ENCODE measurements at places on chromosomes 3 and 15.

DNA sequence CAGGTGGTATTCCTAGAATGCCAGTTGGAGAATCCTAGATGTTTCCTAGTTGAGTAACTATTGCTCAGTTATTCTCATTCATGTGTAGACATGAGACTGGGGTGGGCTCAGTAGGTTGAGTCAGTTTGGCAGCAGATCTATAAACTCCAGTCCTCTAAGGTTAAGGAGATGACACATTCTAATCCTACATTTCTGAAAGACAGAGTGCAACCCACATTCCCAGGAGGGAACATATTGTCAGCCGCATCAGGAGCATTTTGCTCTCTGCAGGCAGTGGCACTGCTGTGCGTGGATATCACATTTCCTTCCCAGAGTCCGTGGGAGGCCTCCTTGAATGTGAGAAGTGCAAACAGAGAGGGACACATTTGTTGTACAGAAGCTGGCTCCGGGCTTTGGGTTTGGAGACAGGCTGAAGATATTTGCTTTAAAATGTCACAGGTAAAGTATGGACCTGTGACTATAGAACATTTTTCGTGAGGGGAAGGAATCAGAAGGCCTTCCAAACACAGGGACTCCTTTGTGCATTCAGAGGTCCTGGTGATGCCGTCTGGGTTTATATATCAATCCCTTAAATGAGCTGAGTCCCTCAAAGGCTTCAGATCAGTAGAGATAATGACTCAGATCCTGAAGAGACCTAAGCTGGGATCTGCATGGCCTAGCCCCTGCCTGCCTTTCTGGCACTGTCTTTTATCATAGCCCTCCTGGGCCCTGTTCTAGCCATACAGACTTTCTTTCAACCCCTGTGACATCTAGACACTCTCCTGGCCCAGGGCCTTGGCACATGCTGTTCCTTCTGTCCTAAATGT is 156.5 kb downstream of the CADPS start:
- DNase-seq = no peak

DNA sequence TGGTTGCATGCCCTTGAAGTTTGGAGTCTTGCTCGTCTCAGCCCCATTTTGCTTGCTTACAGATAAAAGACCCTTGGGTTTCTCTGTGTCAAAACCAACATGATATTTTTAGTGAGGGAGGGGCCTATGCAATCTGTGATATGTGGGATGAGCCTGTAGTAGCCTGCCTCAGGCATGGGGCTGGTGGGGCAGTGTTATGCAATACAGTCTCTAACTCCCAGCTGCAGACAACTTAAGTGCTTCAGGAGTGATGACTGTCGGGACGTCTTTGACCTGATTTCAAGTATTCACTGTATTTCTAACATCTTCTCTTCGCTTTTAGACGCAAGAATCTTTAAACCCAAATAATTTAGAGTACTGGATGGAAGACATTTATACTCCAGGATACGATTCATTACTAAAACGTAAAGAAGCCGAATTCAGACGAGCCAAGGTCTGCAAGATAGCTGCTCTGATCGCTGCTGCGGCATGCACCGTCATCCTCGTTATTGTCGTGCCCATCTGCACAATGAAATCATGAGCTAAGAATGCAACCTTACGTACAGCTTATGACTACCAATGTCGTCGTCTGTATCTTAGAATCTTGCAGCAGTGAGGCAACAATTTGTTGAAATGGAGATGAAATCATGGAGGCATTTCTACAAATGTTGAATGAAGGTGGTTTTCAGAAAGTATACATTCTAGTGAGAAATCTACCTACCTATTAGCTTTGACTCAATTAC is 35.9 kb downstream of the MINAR1 start:
- DNase-seq = no peak

- no peak for DNase-seq
Observed at GRCh38 chr3:111069974-111070771, 1.4 kb upstream of the NECTIN3 start.

DNA sequence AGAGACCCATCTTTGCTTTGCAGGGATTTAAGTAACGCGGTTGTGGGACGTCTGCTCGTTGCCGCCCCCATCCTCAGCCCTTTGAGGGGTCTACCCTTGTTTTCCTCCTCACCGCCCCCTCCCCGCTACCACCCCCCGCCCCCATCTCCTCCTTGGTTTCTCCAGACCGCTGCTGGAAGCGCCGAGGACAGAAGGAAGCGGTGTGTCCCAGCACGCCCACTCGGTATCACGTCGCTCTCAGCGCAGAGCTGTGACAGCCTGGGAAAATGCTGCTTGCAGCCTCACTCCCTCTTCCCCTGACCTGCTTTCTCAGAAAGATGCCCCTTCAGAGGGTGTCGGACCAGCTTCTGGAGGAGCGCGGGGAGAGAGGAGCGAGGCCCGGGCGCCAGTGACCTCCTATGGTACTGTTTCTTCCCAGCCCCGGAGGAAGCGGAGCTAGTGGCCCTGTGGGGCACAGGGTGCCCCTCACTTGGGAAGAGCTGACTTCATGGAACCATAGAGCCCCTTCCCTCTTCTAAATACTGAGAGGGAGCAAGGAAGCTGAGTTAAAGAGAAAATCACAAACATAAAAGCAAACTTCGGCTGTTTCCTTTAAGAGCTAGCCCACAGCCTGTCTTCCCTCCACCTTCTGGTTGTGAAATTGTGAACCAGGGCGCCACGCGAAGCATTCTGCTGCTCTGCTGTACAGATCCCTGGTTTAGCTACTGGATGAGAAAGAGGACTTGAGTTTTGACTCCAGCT is 698 bp downstream of the IL1RAP start:
- peak; percentile 37 for DNase-seq

DNA sequence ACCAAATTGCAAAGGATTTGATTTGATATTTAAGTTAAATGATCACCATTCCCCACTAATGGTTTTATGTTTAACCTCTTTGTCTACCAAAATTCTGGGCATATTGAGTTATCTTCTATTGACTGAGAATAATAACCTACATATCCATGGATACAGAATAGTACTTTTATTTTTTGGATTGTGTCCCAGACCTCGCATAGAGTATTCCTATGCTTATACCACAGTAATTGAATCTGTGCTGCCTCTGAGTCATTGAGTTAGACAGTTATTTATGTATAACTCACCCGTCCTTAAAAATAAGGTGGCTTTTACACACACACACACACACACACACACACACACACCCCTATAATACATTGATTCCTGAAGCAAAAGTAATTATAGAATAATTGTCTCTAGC is 690.1 kb upstream of the BCHE start:
- no peak for DNase-seq

GRCh38 chr3:89138048-89138447 is 30.6 kb downstream of the EPHA3 start:
- no peak for DNase-seq

DNA sequence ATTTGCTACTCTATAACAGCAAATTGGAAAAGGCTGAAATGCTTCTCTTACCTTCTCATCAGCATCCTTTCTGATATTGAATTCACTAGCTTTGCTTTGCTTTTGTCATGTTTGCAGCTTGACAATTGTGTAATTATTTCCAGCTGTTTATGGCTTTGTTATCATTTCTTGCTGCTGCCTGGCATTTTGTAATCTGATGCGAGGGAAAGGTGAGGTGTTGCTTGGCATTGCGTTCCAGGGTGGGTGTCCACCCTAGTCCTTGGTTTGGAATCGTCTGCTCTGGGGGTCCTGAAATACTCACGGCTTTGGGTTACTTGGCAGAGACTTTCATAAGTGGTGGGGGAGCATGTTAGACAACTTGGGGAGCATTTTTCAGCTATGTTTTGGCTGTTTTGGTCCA is 2.9 kb downstream of the CACNA2D3 start:
- no peak for DNase-seq

- DNase-seq = no peak
Observed at GRCh38 chr3:70981231-70981880, 602.2 kb downstream of the FOXP1 start.

- DNase-seq = no peak
Observed at GRCh38 chr3:139319428-139320402, 24.1 kb upstream of the MRPS22 start.

GRCh38 chr3:25120665-25121064 is 307.4 kb upstream of the RARB start:
- DNase-seq = no peak

DNA sequence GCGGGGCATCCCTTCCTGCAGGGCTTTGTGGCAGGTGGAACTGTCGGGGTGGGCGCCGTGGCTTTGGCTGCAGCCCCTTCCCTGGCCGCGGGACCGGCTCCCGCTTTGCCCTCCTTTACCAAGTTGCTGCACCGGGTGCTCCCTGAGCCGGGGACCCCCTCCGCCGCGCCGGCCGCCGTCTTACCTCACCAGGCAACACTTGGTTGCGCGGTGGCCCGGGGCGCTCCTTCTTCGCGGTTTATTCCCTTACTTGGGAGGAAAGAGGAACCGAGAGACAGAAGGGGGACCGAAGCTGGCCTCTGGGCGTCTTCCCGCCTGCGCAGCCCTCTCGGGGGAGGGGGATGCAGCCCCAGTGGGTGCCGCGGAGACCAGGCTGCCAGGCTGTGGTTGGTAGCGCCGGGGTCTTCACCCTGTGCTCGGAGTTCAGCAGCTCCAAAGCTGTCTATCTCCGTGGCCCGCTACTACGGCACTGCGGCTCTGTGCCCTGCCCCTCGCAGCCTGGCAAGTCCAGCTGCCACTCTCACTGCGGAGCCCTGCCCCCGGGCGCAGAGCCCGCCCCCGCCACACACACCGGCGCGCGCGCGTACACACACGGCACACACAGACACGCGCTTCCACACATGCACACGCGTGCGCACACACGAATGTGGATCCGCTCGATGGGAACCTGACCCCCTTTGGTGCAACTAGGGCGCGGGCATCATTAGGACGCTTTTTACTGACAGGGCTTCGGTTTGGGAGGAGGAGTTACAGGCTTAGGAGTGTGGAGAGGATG is at the start of gene DGKG:
Gene DGKG (minus strand): TSS at position 473 of the 775 bp plus-strand sequence. CDS start 41,775 bp downstream, outside the sequence.
- peak; percentile 69 for DNase-seq

DNA sequence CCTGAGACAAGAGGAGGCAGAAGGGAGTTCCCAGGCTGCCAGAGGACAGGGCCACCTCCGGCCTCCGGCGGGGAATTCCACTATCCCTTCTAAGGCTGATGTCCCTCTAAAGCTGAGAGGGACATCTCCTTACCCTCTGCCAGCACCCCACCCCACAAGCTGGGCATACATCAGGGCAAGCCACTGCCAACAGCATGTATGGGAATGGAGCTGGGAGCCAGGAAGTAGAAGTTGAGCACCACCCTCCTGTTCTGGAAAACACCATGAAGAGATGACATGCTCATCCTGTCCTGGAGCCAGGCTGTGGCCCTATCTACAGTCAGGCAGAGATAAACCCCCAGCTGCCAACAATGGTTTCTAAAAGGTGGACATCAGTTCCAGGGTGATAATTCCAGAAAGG is 7.1 kb downstream of the PLCD1 start:
- DNase-seq = no peak

- DNase-seq = no peak
Observed at GRCh38 chr3:9918261-9919038, 1.6 kb downstream of the IL17RC start.

DNA sequence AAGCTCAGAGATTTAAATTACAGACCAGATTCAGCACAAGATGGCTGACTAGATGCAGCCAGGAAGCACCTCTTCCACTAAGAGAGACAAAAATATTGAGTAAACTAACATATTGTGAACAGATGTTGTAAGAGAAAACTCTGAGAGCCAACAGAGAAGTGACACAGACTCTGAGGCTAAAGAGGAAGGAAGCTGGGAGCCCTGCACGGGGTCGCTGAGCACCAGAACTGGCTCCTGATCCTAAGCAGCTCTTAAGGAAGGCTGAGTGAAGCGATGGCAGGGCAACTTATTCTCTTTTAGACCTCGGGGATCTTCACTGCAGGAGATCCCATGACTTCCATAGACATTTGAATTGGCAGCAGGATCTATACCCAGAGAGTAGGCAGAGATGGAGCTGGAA is 578.0 kb upstream of the GRM7 start:
- DNase-seq = no peak

GRCh38 chr15:57045741-57046382 is 127.4 kb downstream of the TCF12 start:
- no peak for DNase-seq

- no peak for DNase-seq
Observed at GRCh38 chr3:170634663-170635384, 48.9 kb upstream of the SLC7A14 start.
